H1 (cell line): ENCODE measurements at places on chromosomes 6 and 20. TPM values are rescaled to one million over a fixed set of nuclear protein-coding genes. Genes with fewer than 3 reads are reported as not detected.

DNA sequence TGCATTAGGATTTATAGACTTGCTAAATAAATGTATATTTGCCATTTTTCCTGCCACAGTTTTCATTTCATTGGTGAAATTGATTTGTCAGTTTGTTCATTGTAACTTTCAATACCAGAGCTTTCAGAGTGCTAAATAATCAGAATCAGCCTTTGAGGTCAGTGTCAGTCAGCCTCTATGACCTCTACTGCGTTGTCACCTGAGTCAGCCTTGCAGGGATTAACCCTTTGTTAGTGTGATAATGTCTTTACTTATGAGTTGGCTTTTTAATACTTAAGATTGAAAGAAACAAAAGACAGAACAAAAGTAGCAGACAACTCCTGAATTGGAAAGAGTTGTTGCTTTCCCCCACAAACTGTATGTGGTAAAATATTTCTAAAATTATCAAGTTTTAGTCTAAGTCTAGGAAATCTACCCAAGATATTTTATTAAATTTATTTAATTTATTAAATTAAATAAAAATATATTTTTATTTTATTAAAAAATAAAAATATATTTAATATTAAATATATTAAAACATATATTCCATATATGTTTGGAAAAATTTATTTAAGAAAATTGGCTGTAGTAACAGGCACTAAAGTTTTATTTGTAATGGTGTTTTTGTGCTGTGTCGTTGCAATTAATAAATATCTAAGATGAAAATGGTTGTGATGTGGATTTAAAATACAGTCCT lies 125.2 kb downstream of the AFG1L start:
- no peak overlapping the region for H3K4me3 ChIP-seq
- H3K27me3 ChIP-seq, result no peaks in the 10 kb centered on the region
- no peaks in the 10 kb centered on the region for H3K4me1 ChIP-seq
- DNase-seq, result no peak
- H3K36me3 ChIP-seq, result no peaks in the 10 kb centered on the region

- H3K4me3 ChIP-seq, result no peak overlapping the region; the same call in 1 of the 2 replicates
- no peaks in the 10 kb centered on the region for H3K4me1 ChIP-seq
- DNase-seq, result no peak
- H3K36me3 ChIP-seq, result no peaks in the 10 kb centered on the region
These were observed 45.5 kb upstream of the SNAP25 start for GRCh38 chr20:10172998-10173655.

SULF2 gene
- 27.1 and 28.2 TPM in 2 replicates for total RNA-seq

DNA sequence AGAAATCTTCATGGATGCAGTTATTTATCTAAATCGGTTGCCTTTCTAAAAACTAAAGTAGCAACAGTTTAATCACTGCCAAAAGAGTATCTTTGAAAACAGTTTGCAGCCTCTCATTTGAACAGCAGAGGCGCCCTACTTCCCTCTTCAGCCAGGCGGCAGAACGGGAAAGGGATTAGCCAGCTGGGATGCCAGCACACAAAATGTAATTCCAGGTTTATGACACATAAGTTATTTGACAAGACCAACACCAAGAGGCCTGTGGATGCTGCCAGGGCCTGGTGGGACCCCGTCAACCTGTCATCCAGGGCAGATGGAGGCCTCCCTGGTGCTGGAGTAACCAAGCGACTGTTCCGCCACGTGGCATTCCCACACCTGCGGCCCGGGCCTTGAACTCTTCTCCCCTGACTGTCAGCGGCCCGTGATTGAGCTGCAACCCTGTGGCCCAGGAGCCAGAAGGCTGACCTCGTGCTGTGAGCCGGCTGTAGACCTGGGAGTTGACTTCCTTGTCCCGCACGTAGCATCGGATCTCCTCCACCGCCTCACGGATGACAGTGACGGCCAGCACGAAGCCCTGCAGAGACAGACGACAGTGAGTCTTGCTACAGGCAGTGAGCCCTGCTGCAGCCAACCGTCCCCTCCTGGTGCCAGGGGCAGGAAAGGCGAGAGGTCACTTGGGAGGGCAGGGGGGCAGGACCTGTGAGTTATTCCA lies 55.5 kb downstream of the ATP9A start:
- H3K27ac ChIP-seq, result no peak overlapping the region
- no peaks in the 10 kb centered on the region for H3K36me3 ChIP-seq
- no peak overlapping the region for H3K4me3 ChIP-seq
- peak; percentile 76 for DNase-seq

- no peak overlapping the region for H3K27ac ChIP-seq
- no peak overlapping the region for H3K4me3 ChIP-seq
- DNase-seq, result no peak
- peaks cover 8% of the 10 kb centered on the region for H3K4me1 ChIP-seq
These were observed 176.8 kb downstream of the CD83 start for GRCh38 chr6:14294270-14294951.

DNA sequence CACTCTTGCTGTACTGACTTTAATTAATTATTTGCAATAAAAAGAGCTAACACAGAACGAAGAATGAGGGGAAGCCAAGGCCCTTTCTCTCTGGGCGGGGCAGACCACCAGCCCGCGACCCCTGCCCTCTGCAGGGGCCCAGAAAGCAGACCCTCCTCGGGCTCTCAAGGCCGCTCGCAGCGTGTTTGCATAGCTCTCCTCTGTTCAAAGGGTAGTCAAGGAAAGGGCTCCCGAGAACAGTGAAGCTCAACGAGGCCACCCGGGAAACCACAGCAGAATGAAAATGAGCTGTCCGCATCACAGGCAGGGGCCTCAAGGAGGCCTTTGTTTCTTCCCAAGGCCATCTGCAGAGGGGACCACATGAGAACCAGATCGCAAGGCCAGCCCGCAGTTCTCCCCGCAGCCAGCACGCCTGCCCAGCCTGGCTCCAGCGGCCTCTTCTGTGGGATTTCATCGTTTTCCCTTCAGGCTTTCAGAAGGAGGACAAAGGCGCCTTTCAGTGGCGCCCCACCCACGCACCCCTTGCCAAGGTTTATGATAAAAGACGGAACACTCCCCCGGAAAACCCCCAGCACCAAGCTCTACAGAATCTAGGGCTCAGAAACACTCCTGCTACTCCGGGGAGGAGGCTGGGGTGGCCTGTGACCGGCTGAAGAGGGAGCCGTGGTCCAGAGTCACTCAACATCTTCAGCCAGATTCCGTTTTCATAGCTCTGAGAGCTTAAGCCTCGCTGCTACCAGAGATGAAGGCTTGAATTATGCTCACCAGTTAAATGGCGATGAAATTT lies 25.3 kb downstream of the ACSS1 start:
- no peak overlapping the region for H3K27ac ChIP-seq
- no peak overlapping the region for H3K4me3 ChIP-seq
- no peak for DNase-seq
- no peaks in the 10 kb centered on the region for H3K27me3 ChIP-seq
- H3K36me3 ChIP-seq, result no peaks in the 10 kb centered on the region
